ENCODE measurements at places on chromosomes 7 and 10. TPM values are rescaled to one million over a fixed set of nuclear protein-coding genes. Genes with fewer than 3 reads are reported as not detected.

- DNase-seq = no peak
Measured at GRCh38 chr10:36555036-36555435, 570.4 kb upstream of the ANKRD30A start.

GRCh38 chr10:31974434-31975124 is 45.9 kb upstream of the ARHGAP12 start:
- no peak for DNase-seq

GRCh38 chr7:158077151-158077840 is 510.3 kb downstream of the PTPRN2 start:
- DNase-seq = no peak

- DNase-seq = no peak
Measured at GRCh38 chr10:104957178-104957841, 316.2 kb downstream of the SORCS3 start.

DNA sequence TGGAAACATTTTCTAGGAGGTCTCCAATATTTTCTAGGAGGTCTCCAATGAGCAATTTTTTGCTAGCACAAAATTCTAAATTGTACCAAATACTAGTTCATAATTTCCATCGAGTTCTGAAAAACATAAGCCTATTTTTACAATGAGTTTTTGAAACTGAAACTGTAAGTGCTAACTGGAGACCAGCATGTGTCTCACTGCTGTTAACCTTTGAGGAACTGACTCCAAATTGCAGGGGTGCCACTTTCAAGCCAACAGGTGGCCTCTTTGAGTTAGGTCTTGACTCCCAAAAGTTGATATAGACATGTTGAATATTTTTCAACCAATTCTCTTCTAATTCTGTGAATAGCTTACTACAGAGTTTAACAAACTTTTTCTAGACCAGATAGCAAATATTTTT is 58.8 kb downstream of the CAV1 start:
- DNase-seq = no peak

- DNase-seq = no peak
Measured at GRCh38 chr7:101560856-101561255, 68.2 kb downstream of the MYL10 start.

DNA sequence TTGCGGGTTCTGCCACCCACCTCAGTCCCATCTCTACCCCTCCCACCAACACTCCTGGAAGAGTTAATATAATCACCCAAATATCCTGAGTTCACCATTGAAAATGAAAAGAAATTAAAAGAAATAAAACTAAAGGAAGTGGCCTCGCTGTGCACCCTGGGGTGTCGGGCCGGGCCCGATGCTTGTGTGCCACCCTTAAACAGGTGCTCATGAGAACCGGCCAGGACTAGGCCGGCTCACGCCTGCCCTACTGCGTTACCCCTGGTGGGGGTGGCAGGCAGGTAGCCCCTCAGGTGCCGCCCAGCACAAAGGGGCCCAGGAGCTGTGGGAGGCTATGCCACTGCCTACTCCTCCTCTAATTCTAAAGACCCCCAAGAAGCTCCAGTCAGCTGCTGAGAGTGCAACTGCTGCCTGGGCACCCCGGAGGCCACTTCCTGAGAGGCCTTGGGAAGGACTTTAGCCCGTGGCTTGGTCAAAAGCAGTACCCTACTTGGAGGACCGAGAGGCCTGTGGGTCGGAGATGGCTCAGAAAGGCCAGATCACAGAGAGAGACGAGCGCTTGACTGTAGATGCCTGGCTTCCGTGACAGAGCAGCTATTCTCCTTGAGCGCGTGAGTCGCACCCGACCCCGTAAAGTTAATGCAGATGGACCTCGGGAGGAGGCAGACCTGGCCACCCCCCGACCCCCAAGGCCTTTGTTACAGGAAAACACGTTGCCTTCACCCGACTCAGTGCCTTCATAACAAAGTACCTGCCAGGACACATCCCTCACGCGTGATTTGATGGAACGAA is 51.0 kb upstream of the PPP2R2D start:
- no peak for DNase-seq

DNA sequence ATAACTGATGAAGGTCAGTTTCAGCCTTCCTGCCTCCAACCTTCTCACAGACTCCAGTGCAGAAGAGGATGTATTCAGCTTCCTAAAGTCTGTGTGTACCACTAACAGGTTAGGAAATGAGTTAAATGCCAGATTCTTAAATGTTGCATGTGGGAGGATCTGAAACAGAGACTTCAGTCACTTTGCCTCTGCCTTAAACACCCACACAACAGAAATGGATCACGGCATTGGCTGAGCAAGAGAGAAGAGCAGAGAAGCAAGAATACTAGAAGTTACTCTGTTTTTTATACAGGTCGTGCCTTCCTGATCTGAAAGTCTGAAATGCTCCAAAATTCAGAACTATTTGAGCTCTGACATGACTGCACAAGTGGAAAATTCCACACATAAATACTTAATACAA is 98.9 kb upstream of the ARHGAP21 start:
- DNase-seq = no peak

- DNase-seq = no peak
Measured at GRCh38 chr10:75028748-75029147, 82.7 kb upstream of the SAMD8 start.

- DNase-seq = no peak
Measured at GRCh38 chr7:18574676-18575075, 79.1 kb downstream of the HDAC9 start.

- no peak for DNase-seq
Measured at GRCh38 chr7:108618056-108618455, 48.4 kb downstream of the DNAJB9 start.

DNA sequence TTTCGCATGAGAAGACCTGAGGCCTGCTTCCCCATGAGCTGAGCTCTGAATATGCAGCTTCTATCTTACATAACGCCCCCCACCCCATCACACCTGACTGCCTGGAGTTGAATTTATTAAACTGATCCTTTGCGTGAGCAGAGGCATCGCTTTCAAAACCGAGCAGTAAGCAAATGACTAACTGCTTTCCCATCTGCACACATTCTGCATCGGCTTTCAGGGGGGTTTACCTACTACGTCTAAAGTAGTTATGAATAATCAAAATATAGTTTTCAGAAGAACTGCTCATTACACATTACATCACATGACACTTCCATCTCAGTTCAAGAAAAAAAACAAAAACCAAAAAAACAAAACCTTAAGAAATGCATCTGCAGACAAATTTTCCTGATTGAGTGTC is 54.7 kb upstream of the EGR2 start:
- no peak for DNase-seq

GRCh38 chr10:13930120-13930519 is 343.4 kb downstream of the PRPF18 start:
- no peak for DNase-seq

- DNase-seq = no peak
Measured at GRCh38 chr7:17031906-17032551, 150.2 kb upstream of the AGR3 start.

DNA sequence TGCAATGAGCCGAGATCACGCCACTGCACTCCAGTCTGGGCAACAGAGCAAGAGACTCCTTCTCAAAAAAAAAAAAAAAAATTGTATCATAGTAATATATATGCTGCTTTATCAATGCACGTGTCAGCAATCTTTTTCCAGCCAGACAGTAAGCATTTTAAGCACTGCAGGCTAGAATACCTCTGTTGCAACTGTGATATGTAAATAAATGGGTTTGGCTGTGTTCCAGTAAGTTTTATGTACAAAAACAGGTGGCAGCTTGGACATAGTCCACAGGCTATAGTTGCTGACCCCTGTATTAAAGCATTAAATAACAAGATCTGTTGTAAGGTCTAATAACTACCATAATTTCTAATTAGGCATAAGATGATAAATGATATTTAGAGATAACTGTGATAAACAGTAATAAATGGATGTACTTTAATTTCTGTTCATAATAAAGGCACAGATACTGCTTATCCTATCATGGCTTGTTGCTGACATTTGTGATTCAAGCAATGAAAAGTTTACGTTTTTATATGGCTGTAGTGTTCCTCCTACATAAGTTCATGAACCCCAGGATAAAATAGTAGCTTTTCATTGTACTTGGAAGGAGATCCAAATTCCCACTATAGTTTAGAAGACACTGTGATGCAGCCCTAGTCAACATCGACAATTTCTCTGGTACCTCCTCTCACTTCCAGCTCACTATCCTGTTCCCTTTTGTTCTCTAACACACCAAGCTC is 161.4 kb downstream of the ELMO1 start:
- peak; percentile 69 for DNase-seq

- no peak for DNase-seq
Measured at GRCh38 chr10:114048472-114048871, 4.8 kb downstream of the ADRB1 start.

The VSTM2A gene
- total RNA-seq = 0.14 TPM

The BHLHA15 gene
- not detected for total RNA-seq

The PTF1A gene
- total RNA-seq = not detected

The PON1 gene
- total RNA-seq = not detected

The GRM3 gene
- total RNA-seq = not detected

The CDNF gene
- not detected for total RNA-seq

The NFE2L3 gene
- total RNA-seq = 34.1 TPM
